AG04450 (cell line): ENCODE measurements at places on chromosomes 3 and 15. TPM values are rescaled to one million over a fixed set of nuclear protein-coding genes. Genes with fewer than 3 reads are reported as not detected.

- no peak for DNase-seq
These were observed 100.3 kb downstream of the APBA2 start for GRCh38 chr15:28986108-28986507.

GRCh38 chr3:60746043-60746638, 505.1 kb downstream of the FHIT start:
- no peak for DNase-seq

- no peak for DNase-seq
These were observed 53.8 kb upstream of the SPPL2A start for GRCh38 chr15:50819344-50819743.

DNA sequence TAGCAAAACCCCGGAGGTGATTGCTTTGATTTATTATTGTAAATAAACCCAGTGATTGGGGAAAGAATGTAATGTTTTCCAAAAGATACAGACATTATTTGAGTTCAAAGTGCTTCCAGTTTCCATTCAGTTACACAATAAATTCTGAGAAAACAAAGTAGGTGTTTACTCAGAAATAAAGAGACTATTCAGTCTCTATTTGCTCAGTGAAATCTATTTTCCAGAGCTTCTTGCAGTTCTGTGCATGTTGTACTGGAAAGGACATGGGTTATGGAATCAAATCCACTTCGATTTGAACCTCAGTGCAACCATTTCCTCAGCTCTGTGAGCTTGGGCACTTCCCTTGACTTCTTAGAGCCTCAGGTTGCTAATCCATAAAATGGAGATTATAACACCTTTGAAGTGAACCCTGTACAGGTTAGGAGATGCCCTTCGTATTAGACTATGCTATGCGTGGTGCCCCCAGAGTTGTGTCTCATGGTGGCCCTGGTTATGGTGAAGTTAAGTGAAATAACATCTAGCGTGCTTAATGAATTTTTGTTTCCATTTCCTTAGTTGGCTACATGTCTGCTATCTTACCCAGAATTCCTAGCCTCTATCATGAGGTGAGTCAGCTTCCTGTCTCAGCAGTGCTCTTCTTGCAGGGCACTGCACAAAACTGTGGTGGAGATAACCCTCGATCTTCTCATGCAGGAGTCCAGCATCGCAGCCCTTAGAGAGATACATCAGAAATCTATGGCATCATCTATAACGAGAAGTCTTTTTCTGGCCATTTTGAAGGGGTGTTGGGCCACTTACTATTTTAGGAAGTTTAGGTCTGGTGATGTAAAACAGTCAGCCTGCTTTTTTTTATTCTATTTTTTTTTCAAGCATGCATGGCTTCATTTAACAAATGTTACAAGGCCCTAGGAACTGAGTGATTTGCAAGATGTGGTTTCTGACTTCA, 97.7 kb downstream of the RPL39L start:
- DNase-seq = no peak

DNA sequence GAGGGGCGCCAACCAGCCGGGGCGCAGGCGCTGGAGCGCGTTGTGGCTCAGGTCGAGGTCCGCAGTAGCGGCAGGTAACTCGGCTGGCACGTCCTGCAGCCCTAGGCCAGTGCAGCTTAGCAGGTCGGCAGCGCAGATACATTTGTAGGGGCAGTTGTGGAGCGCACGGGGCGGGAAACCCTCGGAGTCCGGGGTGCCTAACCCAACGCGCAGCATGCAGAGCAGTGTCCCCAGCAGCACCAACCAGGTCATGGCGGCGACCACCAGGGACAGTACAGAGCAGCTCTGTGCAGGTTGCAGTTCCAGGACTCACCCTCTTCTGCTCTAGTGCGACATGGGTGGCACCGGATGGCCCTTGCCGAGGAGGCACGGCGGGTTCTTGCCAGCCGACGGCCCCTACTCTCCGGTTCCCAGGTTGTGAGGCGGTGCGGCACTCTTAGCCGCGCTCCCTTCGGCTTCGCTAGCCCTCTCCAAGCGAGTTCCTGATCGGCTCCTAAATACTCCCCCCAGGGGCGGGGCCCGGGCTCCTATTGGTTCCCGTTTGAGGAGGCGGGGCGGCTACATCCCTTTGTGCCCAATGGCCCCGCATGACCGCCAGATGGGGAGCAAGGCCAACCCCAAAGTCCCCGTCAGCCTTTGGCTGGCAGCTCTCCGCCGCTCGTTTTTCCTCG, at the start of gene AMIGO3:
Gene AMIGO3 (minus strand): TSS at position 471 of the 671 bp plus-strand sequence. CDS start 219 bp downstream, at position 252.
- DNase-seq = peak; percentile 73

DNA sequence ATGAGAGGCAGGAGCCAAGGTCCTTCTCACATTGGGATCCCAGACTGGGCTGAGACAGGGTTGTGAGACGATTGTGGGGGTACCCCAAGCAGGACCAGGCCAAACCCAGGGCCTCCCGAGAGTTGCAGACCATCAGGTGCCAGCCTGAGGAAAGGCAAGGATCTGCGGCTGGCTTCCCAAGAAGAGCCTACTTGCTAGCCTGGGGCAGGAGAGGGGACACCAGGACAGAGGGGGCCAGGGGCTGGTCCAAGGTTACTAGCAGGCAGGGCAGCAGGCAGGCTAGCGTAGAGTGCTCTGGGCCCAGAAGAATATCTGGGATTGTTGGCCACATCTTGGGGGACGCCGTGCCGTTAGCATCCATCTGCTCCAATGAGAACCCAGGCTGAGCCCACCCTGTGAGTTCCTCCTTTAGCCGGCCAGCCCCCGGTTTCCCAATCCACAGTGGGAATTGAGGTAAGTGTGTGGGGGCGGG, 546 bp downstream of the CISH start:
- DNase-seq = no peak

Gene WWTR1
- 161 and 164 TPM in 2 replicates for polyA plus RNA-seq

Gene CRABP1
- polyA plus RNA-seq = not detected in 2 replicates

GRCh38 chr3:63467392-63467791, 185.1 kb upstream of the SNTN start:
- DNase-seq = no peak

GRCh38 chr3:53721187-53722119, 124.8 kb downstream of the CHDH start:
- no peak for DNase-seq

- no peak for DNase-seq
These were observed 617 bp upstream of the HPS3 start for GRCh38 chr3:149128821-149129220.

DNA sequence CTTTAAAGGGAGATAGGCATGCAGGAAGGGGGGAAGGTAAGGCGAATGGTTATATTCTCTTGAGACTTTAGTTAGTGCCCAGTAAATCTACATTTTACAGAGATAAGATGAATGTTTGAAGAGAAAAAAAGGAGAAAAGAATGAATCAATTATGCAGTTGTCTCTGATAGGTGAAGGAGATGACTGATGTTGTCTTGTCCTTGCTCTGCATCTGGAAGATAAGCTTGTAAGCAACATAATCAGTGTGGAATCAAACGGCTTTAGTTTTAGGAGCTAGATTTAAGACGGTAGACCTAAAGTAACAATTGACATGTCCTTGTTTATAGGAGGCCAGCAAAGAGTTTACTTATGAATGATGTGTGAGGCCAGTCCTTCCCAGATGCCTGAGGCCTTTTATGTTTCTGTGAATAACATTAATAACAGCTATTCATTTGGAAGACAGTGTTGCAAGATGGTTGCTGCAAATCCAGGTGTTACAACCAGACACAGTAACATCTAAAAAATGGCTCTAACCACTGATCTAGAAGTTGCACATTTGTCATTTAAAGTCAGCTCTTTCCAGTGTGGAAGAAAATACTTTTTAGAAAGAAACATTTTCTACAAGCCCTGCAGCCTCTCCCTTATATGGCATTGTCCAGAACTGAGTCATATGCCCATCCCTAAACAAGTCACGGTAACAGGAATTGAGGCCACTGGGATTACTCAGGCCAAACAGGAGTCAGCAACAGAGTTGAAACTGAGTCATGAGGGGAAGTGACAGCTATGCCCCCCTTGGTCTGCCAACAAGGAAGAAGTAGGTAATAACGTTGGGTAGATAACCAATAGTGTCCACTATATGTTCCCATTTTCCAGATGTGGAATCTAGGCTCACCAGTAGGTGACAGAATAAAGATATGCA, 77.5 kb upstream of the FBN1 start:
- peak; percentile 53 for DNase-seq

DNA sequence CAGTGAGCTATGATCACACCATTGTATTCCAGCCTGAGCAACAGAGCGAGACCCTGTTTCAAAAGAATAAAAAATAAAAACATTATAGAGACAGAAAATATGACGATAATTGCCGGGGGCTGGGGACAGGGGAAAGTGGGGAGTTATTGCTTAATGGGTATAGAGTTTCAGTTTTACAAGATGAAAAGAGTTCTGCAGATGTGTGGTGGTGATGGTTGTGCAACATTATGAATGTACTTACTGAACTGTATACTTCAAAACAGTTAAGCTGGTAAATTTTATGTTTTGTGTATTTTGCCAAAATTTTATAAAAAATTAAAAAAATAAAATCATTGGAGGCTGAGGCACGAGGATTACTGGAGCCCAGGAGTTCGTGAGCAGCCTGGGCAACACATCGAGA, 24.8 kb upstream of the ZNF774 start:
- DNase-seq = no peak

Gene MST1R
- 0.10 and 0.41 TPM in 2 replicates for polyA plus RNA-seq

- no peak for DNase-seq
These were observed 8.7 kb downstream of the LTK start for GRCh38 chr15:41504751-41505492.

DNA sequence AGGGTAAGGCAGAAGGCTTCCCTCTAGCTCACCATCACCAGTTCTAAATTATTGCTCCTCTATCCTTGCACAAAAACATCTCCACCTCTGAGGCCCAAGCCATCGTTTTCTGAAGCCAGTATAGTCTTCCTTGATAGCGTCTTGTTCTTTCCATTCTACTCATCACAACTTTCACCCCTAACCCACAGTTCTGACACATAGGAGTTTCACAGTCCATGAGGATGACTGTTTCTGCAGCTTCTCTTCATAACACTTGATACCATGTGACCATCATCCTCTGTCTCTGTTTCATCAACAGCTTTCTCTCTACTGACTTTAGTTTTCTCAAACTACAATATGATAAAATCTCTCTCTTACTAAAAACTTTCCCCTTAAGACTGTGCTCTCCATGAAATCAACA, 1166.5 kb downstream of the ROBO1 start:
- no peak for DNase-seq

GRCh38 chr3:13650210-13651056, 101.5 kb downstream of the FBLN2 start:
- peak; percentile 21 for DNase-seq

DNA sequence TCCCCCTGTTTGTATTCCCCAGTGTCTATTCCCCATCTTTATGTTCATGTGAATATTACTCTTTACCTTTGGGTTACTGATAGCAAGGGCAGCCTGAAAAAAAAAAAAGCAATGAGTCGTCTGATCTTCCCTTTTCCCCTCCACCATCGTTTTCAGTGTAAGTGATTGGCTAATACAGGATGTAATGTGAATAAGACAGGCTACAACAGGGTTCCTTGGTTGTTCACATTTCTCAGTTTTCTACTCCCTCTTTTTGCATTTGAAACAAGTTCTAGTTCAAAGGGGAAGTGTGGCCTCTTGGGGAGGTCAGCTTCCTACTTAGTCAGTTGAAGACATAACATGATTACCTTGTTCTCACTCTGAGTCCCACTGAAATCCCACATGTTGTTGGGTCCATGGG, 278.0 kb upstream of the TRIM42 start:
- DNase-seq = no peak

DNA sequence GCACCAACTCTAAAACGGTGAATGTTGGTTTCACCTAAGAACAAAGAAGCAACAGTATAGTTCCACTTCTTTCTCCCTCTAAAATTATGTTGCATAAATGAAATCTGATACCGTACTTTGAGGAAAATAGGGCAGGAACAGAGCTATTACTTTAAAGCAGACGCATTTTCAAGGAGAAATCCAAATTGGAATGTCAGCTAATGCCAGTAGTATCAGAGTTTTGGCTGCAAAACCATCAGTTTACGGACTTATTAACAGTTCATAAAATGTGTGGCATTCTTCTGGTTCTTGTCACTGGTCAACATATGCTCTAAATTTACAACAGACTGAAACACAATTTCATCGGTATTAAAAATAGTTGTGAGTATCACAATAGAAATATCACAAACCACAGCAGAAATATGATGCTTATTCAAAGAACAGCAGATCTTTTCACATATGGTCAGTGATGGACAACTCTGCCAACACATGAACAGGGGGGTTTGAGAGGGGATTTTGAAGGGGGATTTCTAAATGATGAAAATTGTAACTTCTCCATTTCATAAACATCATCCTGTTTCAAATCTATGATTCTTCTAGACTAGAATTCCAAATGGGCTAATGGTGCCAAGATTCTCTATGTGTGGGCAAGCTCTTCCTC, 38.7 kb upstream of the ROBO2 start:
- no peak for DNase-seq

Gene CCR1
- 0.02 TPM in 1 of 2 replicates, not detected in the other for polyA plus RNA-seq

DNA sequence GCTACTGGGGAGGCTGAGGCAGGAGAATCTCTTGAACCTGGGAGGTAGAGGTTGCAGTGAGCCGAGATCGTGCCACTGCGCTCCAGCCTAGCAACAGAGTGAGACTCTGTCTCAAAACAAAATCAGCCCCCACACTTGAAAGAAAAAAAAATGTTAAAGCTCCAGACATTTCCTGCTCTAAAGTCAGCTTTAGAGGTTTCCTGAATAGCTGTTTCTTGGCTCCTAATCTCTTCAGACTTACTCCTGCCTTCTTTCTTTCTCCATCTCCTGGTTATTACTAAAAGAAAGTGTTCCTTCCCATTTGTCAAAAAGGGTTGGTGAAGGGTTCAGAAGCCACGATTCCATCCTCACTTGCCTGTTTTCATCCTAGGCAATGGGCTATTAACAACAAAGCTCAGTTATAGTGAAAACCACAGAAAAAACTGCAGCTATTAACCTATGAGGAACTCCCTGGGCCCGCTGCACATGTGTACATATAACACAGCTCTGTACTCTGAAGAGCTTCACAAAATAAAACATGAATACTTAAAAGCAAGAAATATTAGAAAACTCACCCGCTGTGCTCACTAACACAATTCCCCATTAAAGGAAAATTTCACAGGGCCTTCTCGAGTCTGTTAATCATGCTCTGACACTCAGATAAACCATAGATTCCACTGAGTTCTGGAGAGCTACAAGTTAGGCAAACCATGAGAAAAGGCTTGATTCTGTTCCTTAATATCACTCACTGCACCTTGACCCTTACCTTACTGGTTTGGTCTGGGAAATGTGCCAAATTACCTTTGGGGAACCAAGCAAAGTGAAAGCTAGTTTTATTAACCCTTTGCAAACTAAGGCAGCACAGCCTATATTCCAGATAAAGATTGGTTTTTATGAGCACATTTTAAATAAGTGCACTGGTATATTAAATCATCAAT, 89.9 kb upstream of the TSPAN3 start:
- DNase-seq = no peak
